ENCODE measurements at places on chromosomes 4 and X.

- DNase-seq: no peak
These were observed 111.9 kb upstream of the EDNRA start for GRCh38 chr4:147368948-147369347.

GRCh38 chrX:144840616-144841015 lies 406.7 kb upstream of the SPANXN1 start:
- no peak for DNase-seq

GRCh38 chr4:105274504-105274903 lies 127.8 kb downstream of the TET2 start:
- DNase-seq: no peak

DNA sequence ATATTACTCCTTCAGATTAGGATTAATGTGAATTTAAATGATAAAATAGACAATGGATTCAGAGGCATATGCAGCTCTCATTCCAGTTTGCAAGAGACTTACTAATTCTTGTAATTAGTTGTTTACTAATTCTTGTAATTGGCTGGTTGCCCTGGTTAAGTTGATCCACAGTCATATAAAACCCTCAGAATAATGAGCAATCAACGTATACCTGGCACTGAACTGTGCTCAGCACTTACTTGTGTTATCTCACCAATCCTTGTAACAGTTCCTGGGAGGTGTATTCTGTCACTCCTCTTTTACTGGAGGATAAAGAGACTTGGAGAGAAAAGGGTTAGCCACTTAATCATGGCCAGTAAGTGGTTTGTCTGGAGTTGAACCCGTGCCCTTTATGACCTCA lies 10.5 kb downstream of the HERC5 start:
- no peak for DNase-seq

DNA sequence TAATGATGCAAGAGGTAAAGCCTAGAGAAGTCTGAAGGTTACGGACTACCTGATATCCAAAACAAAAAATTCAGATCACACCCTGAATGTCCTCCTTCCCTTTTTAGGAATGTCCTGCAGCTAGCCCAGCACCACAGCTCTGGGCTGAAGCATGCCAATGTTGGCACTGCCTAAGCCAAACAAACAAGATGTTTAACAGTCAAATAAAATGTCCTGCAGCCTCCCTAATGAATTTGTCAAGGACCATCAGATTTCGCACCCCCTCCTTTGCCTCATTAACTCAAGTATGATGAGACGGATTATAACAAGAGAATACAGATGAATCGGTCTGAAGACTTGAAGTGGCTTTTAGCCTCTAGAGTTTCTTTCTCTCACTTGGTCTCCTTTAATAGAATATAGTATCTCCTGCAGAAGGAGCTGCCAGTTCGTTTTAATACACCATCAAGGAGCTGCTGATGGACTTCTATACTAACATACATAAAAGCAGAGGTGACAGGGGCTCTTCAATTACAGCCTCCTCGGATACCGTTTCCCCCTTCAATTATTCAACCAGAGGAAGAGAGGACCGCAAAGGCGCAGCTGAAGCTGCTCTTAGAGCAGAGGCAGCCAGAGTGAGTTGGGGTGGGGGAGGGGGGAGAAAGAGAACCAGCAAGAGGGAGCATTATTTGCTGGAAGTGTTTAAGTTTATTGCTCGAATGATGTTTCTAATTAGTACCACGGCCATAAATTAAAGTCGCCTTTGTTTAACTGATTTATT lies 3.0 kb upstream of the MAB21L2 start:
- DNase-seq: peak; percentile 68

- DNase-seq: no peak
These were observed 232.3 kb upstream of the RPS6KA3 start for GRCh38 chrX:20498851-20499635.

DNA sequence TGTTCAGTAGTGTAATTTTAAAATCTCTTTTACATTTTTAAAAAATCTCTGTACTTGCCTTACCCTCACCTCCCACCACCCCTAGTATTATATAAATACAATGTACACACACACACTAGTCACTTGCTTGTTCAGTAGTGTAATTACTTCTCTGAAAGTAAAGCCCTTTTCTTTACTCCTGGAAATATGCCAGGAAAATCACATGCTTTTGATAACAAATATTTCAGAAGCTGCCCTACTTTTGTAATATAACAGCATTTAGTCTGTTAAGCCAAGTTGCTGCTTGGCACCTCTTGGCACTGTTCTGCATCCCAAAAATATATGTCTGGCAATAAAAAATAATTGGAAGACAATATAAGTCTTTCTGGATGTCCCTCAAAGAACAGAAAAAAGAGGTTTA lies 172.8 kb upstream of the APOOL start:
- no peak for DNase-seq

DNA sequence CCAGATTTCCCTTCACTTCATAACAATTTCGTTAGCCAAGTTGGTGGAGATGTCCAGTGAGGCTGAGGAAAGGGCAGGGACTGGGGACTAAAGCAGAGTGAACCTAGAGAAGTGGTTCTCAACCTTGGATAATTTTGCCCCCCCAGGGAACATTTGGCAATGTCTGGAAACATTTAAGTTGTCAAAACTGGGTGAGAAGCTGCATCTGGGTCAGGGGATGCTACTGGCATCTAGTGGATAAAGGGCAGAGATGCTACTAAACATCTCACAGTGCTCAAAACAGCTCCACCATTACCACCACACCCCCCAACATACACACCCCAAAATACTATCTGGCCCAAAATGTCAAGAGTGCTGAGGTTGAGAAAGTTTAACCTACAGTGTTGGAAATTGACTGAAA lies 32.0 kb upstream of the FGF16 start:
- DNase-seq: no peak

DNA sequence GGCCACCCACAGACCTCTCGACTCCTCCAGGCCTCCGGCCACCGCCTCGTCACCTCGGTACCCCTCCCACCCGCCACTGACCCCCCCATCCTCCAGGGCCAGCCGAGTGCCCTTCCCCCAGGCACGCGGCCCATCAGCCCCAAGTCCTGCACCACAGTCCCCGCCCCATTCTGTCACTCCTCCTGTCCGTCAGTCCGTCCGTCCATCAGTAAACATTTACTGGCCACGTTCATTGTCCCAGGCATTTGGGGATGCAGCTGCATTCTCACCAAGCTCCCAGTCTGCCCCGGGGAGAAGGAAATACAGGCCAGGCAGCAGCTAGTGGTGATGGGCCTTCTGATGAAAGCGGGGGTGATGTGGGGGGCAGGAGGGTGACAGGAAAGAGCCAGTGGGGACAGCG lies 35.3 kb upstream of the FGFR3 start:
- DNase-seq: no peak

DNA sequence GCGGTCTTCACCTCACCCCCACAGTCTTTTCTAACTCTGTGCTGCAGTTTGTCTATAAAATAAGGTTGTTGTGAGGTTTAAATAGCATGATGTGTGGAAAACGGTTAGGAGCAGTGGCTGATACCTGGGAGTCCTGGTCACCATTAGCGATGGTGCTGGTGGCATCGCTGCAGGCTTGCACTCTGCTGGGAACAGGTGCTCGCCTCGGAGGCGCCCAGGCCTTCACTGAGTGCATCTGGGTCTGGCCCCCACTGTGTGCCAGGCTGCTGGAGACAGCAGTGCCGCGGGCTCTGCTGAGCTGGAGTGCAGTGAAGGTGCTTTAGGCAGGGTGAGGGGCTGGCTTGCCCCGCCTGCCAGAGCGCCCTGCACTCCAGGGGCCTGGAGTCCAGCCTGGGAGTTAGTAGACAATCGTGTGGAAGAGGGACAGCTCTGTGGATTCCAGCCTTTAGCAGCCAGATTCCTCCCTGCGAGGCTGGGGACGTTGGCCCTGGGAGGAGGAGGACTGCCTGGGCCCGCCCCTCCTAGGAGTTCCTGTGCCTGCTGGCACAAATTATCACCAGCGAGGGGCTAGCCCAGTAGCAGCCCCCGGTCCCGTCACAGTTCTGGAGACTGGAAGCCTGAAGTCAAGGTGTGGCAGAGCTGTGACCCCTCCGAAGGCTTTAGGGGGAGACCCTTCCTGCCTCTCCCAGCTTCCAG lies 7.3 kb downstream of the RGS12 start:
- no peak for DNase-seq

DNA sequence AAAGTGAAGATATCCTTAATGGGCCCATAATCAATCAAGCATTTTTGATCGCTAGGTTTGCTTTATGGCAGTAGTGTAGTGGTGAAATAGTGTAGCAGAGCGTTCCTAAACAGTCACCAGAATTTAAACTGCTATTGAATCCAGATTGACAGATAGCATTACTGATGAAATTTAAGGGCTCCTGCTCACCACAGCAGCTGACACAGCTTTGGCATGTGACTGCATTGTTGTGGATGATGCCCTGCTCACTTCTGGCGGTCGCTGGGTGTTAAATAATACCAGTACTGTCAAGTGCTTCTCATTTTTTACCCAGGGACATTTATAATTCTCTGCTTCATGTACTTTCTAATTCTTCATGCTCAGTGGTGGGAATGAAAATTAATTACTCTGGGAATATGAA lies 102.0 kb upstream of the ARHGAP24 start:
- DNase-seq: no peak

DNA sequence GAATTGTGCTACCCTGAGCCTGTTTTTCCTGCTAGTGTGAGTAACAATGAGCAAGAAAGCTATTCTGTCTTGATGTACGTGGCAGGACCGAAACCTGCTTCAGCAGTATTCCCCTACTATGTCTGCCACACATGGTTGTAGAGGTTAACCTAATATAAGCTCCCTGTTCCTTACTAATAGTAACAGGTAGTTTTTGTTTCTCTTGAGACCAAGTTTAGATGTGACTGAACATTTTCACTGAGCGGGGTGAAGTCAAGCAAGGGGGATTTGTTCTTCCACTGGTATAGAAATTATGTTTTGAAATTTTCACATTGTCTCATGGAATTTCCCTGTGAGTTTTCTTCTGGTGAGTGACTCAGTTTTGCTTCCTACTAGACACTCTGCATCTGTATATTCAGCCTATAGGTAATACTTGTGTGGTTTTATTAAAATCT lies 37.3 kb downstream of the RRAGB start:
- DNase-seq: no peak

GRCh38 chr4:139920486-139921002 lies 233.4 kb downstream of the MAML3 start:
- DNase-seq: no peak

- no peak for DNase-seq
These were observed 630.0 kb upstream of the TENM3 start for GRCh38 chr4:181613200-181613599.

Data from NCI-H1436 (cell line).